ENCODE measurements at places on chromosomes 2 and 18.

DNA sequence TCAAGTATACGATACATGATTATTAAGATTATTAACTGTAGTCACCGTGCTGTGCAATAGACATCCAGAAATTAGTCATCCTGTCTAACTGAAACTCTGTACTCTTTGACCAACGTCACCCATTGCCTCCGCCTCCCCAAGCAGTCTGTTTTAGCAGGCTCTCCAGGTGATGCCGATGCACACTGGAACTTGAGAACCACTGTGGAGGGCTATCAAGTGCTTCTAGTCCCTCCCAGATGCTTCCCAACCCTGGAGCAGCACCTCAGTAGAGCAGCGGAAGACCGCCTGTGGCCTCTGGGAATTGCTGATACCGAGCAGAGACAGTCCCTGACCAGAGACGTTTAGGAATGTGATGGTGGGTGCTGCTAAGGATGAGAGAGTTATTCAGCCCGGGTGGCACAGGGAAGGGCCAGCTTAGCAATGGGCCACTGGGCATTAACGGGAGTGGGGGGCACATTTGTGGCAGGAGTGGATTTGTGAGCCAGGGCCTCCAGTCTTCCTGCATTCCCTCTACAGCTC is 50.7 kb downstream of the LIPG start:
- DNase-seq, result no peak

DNA sequence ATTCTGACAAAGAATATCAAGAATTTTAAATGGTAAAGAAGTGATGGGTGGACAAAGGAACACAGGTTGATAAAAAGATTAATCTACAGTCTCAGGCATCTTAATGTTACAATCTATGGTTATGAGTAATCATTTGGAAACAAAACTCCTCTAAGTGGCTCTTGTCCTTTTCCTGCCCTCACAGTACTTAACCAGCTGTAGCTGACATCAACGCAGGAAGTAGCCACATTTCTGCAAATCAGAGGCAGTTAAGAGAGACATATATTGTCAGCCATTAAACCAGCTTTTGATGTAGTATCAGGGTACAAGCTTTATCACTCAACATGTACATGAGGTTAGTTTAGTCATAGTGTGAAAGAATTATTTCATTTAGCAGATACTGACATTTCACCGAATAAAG is 244.6 kb downstream of the NR4A2 start:
- DNase-seq, result no peak

DNA sequence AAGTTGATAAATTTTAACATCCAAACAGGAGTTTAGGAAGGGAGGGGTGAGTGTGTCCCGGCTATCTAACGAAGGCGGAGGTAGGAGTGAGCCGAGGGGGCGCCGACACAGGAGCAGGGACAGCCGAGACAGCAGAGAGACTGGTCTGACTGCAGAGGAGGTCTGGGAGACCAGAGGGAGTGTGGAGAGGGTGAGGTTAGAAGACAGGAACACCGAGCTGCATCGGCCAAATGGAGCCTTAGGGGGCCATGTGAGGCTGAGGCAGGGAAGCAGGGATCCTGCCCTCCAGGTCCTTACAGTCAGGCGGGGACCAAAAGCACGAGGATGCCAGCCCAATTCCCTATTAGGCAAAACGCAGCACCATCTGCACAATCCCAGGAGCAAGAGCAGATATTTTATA is 67.0 kb downstream of the SFXN5 start:
- no peak for DNase-seq

GRCh38 chr18:27349284-27349882 is 164.3 kb upstream of the CHST9 start:
- no peak for DNase-seq

- no peak for DNase-seq
Measured at GRCh38 chr2:10169581-10169980, 47.0 kb downstream of the RRM2 start.

- DNase-seq, result no peak
Measured at GRCh38 chr2:159176555-159176954, 109.9 kb downstream of the WDSUB1 start.

- no peak for DNase-seq
Measured at GRCh38 chr18:65990174-65990690, 239.4 kb downstream of the CDH7 start.

- DNase-seq, result no peak
Measured at GRCh38 chr2:10864251-10864650, 47.5 kb upstream of the KCNF1 start.

DNA sequence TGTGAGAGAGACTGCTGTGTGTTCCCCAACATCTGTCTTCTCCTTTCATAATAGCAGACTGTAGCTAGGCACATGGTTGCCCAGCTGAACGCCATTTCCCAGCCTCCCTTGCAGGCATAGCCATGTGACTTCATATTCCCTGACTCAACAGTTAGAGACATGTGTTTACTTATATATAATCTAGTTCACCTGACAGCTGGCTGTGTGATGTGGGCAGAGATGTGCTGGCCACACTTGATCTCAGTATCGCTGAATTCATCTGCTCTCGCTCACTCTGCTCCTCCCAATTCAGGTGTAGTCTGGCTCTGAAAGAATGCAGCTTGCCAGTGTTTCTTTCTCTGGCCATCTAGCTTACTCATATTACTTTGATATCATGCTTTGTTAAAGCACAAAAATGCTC is 52.3 kb upstream of the SEC11C start:
- no peak for DNase-seq

- DNase-seq, result no peak
Measured at GRCh38 chr2:45452866-45453265, 158.2 kb downstream of the SRBD1 start.

GRCh38 chr2:169118060-169118459 is 48.7 kb downstream of the DHRS9 start:
- DNase-seq, result no peak

DNA sequence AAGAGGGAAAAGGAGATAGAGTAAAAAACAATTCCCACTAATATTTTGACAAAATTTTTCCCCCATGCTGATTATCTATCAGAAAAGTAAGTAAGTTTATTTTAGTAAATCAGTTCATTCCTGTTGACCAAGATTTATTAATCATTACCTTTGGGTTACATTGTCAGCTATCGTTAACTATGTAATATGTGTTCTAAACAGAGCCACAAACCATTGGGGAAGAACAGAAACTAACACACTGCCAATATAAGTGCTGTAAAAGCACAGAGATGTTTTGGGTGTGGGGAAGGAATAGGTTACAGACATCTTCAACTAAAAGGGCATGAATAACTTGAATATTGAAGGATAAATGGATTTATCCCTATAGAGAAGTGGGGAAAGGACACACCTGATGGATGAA is 42.5 kb upstream of the ACADL start:
- no peak for DNase-seq

DNA sequence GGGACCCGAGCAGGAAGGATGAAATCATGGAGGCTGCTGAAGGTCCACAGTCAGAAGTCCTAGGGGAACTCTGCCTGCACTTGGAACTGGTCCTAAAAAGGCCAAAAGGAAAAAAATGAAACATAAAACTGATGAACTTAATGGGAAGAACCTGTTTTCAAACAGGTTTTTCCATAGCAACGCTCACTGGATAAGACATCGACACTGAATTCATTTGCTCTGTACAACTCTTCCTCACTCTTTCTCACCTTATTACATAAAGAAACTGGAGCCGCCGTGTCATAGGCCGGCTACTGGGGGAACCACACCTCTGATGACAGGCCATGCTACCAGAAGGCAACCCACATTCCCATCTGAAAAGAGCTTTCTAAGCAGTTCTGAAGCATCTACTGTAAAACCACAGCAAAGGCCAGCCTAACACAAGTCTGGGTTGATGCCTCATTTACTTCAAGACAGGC is 83.6 kb downstream of the FARSB start:
- DNase-seq, result no peak

DNA sequence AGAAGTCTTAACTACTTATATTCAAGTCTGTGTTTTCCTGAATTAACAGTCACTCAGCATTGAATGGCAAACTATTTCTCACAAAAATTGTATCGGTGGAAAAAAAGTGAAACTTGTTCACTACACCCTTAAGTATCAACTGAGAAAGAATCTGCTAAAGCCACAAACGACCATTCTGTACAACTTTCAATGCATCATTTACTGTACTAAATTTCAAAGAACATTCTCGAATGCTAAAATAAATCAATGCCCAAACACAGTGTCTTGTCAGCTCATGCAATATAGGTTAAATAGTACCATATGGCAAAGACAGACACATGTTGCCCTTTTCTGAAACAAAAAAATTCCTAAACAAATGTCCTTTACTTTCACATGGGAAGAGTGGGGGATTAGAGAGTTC is 9.0 kb downstream of the ZNF516 start:
- no peak for DNase-seq

DNA sequence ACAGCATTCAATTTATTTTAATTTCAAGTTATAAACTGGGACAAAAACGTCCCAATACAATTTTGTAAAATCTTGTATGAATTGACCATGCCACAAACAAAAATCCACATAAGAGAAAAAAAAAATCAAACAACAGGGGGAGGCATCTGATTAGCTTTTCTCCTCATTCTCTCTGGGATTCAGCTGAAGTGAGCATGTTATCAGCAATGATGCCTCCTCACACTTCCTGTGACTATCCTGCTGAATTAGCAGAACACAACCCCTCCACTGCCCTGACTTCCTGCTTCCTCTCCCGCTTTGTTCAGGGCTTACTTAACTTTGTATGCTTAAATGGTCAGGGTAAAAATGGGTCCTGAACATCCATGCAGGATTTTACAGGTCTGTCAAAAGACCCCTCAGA is 132.2 kb upstream of the ITGB6 start:
- peak; percentile 17 for DNase-seq

DNA sequence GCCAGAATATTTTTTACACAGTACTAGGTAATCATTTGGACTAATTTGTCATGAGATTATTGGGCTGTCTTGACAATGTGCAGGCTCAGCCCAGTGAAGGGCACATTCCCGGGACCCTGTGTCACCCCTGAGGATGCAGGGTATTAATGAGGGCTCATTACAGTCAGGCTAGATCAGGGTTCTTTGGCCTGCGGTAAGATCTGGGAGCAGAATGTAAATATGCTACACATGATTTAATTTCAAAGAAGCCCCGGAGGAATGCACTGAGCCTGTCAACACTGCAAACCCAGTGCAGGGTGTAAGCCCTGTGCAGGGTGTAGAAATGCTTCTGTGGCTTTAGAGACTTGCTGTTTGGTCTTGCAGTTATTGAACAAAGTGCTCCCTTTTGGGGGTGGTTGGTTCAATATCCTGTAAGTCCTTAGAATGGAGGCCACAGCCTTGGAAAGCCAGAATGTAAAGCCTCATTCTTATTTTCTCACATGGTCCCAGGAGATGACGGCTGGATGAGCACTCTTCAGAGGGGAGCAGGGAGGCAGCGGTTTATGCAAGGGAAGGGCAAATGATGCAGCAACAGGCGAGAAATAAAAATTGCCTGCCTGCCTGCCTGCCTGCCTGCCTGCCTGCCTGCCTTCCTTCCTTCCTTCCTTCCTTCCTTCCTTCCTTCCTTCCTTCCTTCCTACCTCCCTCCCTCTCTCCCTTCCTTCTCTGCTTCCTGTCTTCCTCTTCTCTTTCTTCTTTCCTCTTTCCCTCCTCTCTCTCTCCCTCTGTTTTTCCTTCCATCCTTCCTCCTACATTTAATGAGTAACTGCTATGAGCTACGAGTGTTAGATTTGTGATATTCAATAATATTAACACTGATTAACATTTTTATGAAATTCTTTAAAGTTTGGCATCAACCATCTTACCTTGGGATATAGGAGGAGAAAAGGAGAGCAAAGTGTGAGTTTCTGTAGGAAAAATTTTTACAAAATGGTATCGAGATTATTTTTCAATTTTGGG is 148.8 kb downstream of the VAPA start:
- DNase-seq, result no peak

DNA sequence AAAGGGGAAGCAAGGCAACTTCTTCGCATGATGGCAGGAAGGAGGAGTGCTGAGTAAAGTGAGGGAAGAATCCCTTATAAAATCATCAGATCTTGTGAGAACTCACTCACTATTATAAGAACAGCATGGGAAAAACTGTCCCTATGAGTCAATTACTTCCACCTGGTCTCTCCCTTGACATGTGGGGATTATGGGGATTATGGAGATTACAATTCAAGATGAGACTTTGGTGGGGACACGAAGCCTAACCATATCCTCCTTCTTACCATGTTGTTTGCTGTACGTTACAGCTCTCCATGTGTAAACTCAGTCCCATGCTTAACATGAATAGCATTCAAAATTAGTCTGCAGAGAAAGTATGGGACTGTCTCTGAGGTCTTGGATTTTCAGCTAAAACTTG is 1096.8 kb upstream of the ACVR2A start:
- no peak for DNase-seq

GRCh38 chr2:237931205-237931721 is 35.6 kb upstream of the UBE2F start:
- no peak for DNase-seq

DNA sequence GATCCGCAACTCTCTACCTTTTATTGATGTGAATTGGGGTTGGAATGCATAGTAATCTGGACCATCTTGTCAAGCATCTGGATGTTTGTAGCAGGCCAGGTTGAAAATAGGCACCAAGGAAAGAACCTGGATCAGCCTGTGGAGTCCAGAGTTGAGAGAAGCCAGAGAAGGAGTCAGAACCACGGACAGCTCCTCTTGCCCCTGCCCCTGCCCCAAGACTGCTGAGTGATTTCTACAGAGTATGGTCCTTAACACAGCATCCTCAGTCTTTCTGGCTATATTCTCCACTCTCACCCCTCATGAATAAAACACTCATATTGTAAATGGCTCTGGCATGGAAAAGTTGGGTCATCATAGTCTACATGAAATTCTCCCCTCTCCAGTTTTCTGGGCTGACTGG is 154.6 kb downstream of the LOXHD1 start:
- DNase-seq, result no peak

DNA sequence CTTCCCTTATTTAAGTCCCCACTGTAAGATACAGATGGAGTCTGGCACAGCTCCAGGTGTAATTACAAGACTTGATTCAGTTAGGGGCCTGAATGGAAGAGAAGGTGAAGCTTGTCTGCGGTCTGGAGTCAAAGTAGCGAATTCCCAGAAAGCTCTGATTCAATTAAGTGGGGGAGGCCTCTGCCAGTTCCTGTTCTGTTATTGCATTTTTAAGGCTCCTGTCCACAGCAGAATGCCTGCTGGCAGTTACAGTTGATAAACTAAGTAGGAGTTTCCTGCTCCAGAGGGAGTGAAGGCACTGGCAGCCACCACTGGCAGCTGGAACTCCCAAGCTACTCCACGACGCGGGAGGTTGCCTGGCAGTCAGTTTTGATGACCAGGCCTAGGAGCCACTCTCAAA is 181.1 kb downstream of the SOCS6 start:
- DNase-seq, result no peak

- no peak for DNase-seq
Measured at GRCh38 chr2:95029898-95030341, 4.4 kb downstream of the MAL start.

GRCh38 chr2:222701233-222701632 is 29.8 kb downstream of the MOGAT1 start:
- DNase-seq, result no peak

GRCh38 chr2:234322766-234323465 is 174.0 kb downstream of the ARL4C start:
- peak; percentile 56 for DNase-seq

Data from naive thymus-derived CD8-positive, alpha-beta T cell (primary cell).